ENCODE measurements at places on chromosomes 7 and 10. TPM values are rescaled to one million over a fixed set of nuclear protein-coding genes. Genes with fewer than 3 reads are reported as not detected.

DNA sequence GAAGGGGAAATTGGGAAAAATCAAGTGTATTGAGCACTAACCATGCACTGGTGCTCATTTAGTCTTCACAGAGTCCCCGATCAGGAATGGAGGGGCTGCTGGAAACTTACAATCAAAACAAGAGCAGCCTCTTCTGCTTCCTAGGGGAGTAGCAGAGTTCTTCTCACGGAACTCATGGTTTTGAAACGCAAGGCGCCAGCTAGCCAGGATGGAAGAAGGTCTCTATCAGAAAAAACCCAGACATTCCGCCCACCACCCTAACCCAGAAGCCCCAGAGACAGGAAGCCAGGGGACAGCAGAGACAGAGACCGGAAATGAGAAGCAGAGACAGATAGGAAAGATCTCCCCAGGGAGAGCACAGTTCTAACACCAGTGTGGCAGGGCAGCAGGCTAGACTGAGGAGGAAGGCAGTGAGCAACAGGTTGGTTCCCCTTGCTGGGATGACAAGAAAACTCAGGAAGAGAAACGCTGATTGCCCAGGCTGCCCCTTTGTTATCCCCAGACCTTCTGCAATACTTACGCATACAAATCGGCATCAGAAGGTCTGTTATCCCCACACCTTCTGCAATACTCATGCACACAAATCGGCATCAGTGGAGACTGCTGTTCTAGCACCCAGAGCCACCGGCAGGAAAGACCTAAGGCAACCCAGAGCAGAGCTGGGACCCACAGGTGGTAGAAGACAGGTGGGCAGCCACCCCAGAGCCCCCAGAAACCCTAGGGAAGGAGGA is 99.2 kb downstream of the CPXM2 start:
- no peak for DNase-seq

DNA sequence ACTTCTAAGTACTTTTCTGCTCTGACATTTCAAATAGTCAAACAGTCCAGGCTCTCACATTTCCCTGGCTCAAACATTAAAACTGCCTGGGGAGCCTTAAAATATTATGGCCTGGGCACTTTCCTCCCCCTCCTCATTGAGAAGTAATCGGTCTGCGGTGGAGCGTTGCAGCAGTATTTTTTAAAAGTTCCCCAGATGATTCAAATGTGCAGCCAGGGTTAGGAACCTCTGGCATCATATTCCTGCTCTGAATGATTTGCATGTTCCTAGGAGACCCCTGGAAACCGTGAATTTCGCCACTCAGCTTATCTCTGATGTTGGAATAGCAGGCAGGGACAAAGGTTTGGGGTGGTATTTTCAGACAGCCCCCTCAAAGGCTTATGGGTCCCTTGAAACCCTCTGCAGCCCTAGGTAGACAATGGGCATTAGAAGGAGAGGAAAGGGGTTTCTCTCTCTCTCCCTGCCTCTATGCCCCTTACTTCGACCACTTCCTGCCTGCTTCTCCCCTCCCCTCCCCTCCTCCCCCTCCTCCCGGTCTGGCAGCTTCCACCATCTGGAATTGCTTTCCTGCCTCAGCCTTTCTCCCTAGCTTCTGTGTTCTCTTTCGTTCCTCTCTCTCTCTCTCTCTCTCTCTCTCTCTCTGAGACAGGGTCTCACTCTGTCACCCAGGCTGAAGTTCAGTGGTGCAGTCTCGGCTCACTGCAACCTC is 622.2 kb downstream of the GALNT17 start:
- no peak for DNase-seq

DNA sequence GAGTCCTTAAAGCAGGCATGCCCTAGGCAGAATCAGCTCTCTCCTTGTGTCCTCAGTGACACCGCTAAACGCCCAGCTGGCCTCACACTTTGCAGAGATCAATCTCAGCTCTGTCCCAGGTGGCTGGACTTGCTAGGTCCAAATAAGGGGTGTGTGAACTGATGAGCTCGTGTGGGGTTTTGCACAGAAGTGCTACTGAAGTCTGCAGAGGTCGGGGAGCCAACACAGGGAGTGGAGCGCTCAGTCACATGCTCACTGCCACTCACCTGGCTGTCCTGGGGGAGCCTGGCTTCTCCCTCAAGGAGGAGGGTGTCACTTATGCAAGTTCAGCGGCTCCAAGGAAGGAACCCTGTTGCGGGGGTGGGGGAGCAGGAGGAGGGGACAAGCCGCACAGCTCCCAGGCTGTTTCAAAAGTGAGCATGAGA is 2.0 kb downstream of the ELN start:
- DNase-seq: no peak

Gene OPN4
- not detected for total RNA-seq

Gene DENND10
- 80.3 TPM for total RNA-seq
